Esophagus muscularis mucosa (tissue), 4 donors: ENCODE measurements at places on chromosomes 1 and 21. TPM values are rescaled to one million over a fixed set of nuclear protein-coding genes. Genes with fewer than 3 reads are reported as not detected.

DNA sequence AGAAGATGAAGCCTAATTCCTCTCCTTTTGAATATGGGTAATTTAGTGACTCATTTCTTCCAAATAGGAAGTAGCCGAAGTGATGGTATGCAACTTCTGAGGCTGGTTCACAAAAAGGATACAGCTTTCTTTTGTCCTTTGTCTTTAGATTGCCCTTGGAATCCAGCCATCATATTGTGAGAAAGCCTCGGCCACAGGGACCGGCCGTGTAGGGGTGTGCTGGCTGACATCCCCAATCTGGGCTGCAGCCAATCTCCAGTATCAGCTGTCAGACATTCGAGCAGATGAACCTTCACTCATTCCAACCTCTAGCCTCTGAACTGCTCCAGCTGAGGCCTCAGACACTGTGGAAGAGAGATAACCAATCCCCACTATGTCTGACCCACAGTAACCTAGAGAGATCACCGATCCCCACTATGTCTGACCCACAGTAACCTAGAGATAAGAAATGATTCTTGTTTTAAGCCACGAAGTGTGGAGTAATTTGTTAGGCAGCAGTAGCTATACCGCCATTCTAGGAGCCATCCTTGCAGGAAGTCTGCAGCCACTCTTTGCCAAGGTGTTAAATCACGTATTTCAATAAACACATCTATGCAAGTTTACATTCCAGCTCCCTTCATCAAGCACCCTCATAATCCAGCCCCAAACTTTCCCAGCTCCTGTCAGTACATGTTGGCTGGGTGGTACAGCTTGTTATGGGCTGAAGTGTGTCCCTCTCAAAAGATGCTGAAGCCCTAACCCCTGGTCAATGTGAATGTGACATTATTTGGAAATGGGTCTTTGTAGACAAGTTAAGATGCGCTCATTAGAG, 2.9 kb upstream of the DIP2A start:
- H3K27me3 ChIP-seq = no peaks in the 10 kb centered on the region
- H3K4me3 ChIP-seq = no peak overlapping the region
- DNase-seq = no peak
- peaks cover 63% of the 10 kb centered on the region for H3K4me1 ChIP-seq
- H3K27ac ChIP-seq = peak overlapping the region; percentile 21

- peaks cover 39% of the 10 kb centered on the region for H3K36me3 ChIP-seq
- DNase-seq = no peak
- peak overlapping the region; percentile 71 for H3K27ac ChIP-seq
- H3K27me3 ChIP-seq = no peaks in the 10 kb centered on the region
Measured at GRCh38 chr1:36350659-36351226, 27.3 kb upstream of the EVA1B start.

- no peak overlapping the region for H3K27ac ChIP-seq
- no peaks in the 10 kb centered on the region for H3K36me3 ChIP-seq
- no peak for DNase-seq
- H3K4me3 ChIP-seq = no peak overlapping the region
- H3K4me1 ChIP-seq = peaks cover 30% of the 10 kb centered on the region
- H3K27me3 ChIP-seq = no peaks in the 10 kb centered on the region
Measured at GRCh38 chr21:28833182-28833581, 159.5 kb downstream of the LTN1 start.

- no peaks in the 10 kb centered on the region for H3K36me3 ChIP-seq
- no peak overlapping the region for H3K27ac ChIP-seq
- peaks cover 57% of the 10 kb centered on the region for H3K4me1 ChIP-seq
- H3K4me3 ChIP-seq = no peak overlapping the region
Measured at GRCh38 chr1:198199105-198199504, 42.3 kb downstream of the NEK7 start.

DNA sequence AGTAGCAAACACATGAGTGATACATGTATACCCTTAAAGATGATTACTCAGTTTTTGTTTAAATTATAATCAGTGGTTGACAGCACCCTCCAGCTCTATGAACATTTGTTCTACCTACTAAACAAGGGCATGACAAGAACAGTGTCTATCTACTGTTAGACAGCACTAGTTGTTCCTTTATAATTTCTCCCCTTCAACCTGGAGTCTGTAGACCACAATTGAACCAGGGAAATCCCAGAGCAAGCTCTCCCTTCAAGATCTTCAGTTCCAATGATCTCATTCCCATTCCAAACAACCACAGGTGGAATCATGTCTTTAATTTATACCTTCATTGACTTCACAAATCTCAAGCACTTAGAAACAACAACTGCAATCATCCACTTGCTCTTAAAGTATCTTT, 216.1 kb downstream of the HHIPL2 start:
- DNase-seq = no peak
- no peaks in the 10 kb centered on the region for H3K27me3 ChIP-seq
- H3K36me3 ChIP-seq = no peaks in the 10 kb centered on the region
- no peak overlapping the region for H3K27ac ChIP-seq
- no peaks in the 10 kb centered on the region for H3K4me1 ChIP-seq

DNA sequence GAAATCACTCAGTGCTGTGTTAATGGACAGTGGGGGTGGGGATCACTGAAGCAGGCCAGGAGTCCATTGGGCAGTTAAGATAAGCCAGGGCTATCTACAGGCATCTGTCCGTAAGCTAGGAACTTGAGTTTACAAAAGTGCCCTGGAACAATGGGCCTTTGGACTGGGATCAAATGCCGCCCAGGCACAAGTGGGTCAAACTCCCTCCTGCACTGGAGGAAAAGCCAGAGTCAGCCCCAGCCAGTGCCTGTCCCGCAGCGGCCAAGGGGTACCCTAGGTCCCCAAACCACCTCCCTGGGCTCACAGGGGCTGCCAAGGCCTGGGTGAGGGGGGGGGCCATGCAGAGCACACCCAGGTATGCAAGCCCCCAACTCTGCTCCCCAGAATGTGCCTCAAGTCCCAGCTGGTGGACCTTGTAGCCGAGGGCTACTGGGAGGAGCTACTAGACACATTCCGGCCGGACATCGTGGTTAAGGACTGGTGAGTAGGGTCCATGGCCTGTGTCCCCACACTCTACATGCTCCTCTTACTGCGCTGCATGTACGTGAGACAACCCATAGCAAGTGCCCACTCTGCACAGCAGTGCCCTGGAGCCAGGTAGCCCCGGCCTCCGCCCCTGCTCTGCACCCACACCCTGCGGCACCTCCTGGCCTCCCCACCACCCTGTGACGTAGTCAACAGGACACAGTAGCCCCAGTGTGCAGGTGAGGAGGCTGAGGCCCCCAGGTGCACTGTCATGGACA, 7.7 kb downstream of the FBXO6 start:
- no peaks in the 10 kb centered on the region for H3K27me3 ChIP-seq
- H3K36me3 ChIP-seq = peaks cover 15% of the 10 kb centered on the region
- H3K4me3 ChIP-seq = no peak overlapping the region
- DNase-seq = no peak

GRCh38 chr1:99745061-99745460, 21.4 kb downstream of the FRRS1 start:
- no peak for DNase-seq
- H3K4me1 ChIP-seq = no peaks in the 10 kb centered on the region
- H3K36me3 ChIP-seq = peaks cover 11% of the 10 kb centered on the region
- H3K27me3 ChIP-seq = no peaks in the 10 kb centered on the region
- H3K27ac ChIP-seq = no peak overlapping the region
- H3K4me3 ChIP-seq = no peak overlapping the region

GRCh38 chr21:41751611-41752011, 15.2 kb downstream of the RIPK4 start:
- H3K4me1 ChIP-seq = no peaks in the 10 kb centered on the region
- H3K36me3 ChIP-seq = no peaks in the 10 kb centered on the region
- peaks cover 58% of the 10 kb centered on the region for H3K27me3 ChIP-seq

DNA sequence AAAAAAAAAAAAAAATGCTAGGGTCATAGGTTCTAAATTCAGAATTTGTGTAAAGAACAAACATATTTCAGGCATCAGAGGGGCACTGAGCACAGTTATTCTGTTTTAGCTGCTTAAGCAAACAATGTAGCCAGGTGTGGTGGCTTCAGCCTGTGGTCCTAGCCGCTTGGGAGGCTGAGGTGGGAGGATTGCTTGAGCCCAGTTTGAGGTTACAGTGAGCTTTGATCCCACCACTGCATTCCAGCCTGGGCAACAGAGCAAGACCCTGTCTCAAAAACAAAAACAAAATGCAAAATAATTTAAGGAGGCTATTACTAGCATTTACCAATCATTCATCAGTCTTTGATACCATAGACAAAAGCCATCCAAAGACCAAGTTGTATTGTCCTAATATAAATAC, 49.7 kb upstream of the CDC42BPA start:
- no peaks in the 10 kb centered on the region for H3K27me3 ChIP-seq
- no peak overlapping the region for H3K4me3 ChIP-seq
- H3K36me3 ChIP-seq = no peaks in the 10 kb centered on the region

- H3K4me1 ChIP-seq = no peaks in the 10 kb centered on the region
- H3K27ac ChIP-seq = no peak overlapping the region
- H3K36me3 ChIP-seq = no peaks in the 10 kb centered on the region
- no peak overlapping the region for H3K4me3 ChIP-seq
- DNase-seq = no peak
Measured at GRCh38 chr1:227470688-227471087, 92.7 kb upstream of the ZNF678 start.

DNA sequence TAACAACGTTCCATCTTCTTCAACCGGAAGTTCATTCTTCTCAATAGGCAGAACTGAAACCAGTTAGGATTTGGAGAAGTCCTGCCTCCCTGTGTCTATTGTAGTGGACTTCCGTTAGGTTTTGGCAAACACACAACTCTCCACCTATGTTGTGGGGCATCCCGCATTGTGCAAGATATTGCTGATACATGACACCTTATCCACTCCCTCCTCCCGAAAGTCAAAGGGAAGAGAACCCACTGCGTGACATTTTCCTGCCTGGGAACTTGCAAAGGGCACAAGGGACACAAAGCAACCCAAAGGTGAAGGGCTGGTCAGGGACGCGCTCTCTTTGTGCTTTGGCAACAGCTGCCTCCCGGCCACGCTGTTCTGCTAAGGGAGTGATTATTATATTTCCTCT, 164.8 kb downstream of the TPR start:
- H3K27me3 ChIP-seq = no peaks in the 10 kb centered on the region
- no peak for DNase-seq
- H3K27ac ChIP-seq = no peak overlapping the region
- no peaks in the 10 kb centered on the region for H3K4me1 ChIP-seq
- no peaks in the 10 kb centered on the region for H3K36me3 ChIP-seq
- no peak overlapping the region for H3K4me3 ChIP-seq

- no peaks in the 10 kb centered on the region for H3K4me1 ChIP-seq
- no peaks in the 10 kb centered on the region for H3K27me3 ChIP-seq
- H3K4me3 ChIP-seq = no peak overlapping the region
- DNase-seq = peak; percentile 66
- no peaks in the 10 kb centered on the region for H3K36me3 ChIP-seq
Measured at GRCh38 chr1:53348486-53349368, 20.9 kb upstream of the LRP8 start.

DNA sequence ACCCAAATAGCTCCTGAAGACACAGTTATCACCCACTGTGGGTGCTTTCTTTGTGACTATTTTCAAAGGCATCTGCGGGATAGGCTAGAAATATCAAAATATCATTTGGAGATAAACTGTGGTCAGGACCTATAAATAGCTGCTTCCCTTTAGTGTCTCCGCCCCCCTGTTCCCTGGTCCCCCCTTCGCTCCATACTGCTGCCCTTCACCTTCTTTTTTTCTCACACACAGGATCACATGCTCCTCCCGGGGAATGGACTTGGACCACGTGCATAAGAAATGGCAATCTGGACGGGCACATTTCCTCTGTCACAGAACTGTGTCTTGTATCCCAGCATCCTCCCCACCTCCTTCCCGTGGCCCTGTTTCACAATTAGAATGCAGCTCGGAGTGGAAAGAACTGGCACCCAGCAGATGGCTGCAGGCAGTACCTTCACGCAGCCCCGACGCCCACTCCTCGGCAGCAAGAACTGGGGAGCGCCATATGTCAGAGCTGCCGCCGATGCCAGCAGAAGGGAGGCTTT, 68.8 kb upstream of the SSX2IP start:
- no peaks in the 10 kb centered on the region for H3K27me3 ChIP-seq
- H3K4me3 ChIP-seq = peak overlapping the region; percentile 25
- H3K4me1 ChIP-seq = peaks cover 16% of the 10 kb centered on the region
- peak overlapping the region; percentile 9 for H3K27ac ChIP-seq
- no peaks in the 10 kb centered on the region for H3K36me3 ChIP-seq

DNA sequence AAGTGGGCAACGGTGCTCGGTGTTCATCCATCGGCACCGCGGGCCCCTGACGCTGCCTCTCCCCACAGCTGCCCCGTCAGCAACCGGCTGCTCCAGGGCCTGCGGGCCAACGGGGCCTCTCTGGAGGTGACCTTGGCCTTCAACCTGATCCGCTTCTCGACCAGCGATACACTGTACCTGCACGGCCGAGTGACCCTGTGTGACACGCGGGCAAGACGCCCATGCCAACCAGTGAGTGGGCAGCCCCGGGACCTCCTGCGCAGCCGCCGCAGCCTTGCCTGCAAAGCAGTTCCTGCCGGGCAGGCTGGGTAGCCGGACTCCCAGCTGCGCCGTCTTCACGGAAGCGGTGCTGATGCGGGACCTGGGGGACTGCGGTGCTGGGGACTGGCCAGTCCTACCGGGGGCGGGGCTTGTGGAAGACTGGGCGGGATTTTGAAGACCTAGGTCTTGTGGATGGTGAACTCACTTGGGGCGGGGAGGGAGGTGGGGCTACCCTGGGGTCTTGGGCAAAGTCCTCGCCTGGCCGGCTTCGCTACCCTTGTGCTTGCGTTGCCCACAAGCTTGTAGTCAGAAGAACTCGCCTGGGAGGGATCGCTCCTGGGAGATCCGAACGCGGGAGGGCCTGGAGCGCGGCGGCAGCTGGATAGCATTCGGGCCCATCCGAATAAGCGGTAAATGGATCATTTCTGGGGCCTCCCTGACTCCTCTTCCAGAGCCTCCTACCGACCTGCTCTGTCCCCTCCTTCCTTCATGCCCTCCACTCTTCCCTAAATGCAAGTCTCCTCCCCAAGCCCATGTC, 8.8 kb upstream of the CEP85 start:
- H3K4me1 ChIP-seq = peaks cover 12% of the 10 kb centered on the region
- no peak for DNase-seq
- peaks cover 57% of the 10 kb centered on the region for H3K27me3 ChIP-seq
- no peak overlapping the region for H3K27ac ChIP-seq
- H3K4me3 ChIP-seq = peak overlapping the region; percentile 47
- H3K36me3 ChIP-seq = no peaks in the 10 kb centered on the region

- H3K4me3 ChIP-seq = no peak overlapping the region
- peaks cover 18% of the 10 kb centered on the region for H3K4me1 ChIP-seq
- H3K27ac ChIP-seq = no peak overlapping the region
- H3K36me3 ChIP-seq = no peaks in the 10 kb centered on the region
Measured at GRCh38 chr1:26537951-26538352, 8.4 kb downstream of the RPS6KA1 start.

KCNE2 gene
- not detected for total RNA-seq

RAB25 gene
- total RNA-seq = not detected

FAM163A gene
- under 0.01 TPM for total RNA-seq

GPR137B gene
- total RNA-seq = 21.3 TPM

TMEM52 gene
- total RNA-seq = not detected

SNAPIN gene
- total RNA-seq = 47.8 TPM

FAM3B gene
- total RNA-seq = not detected

SAMD11 gene
- 18.0 TPM for total RNA-seq

TNFSF4 gene
- total RNA-seq = 2.3 TPM

CLCA4 gene
- 1.4 TPM for total RNA-seq
